ENCODE measurements at places on chromosomes 5 and 9.
A peak's percentile ranks its signal among the peaks of the same experiment; 100 is the strongest.

- DNase-seq = no peak
Observed at GRCh38 chr5:32449262-32449661, 4.7 kb upstream of the ZFR start.

DNA sequence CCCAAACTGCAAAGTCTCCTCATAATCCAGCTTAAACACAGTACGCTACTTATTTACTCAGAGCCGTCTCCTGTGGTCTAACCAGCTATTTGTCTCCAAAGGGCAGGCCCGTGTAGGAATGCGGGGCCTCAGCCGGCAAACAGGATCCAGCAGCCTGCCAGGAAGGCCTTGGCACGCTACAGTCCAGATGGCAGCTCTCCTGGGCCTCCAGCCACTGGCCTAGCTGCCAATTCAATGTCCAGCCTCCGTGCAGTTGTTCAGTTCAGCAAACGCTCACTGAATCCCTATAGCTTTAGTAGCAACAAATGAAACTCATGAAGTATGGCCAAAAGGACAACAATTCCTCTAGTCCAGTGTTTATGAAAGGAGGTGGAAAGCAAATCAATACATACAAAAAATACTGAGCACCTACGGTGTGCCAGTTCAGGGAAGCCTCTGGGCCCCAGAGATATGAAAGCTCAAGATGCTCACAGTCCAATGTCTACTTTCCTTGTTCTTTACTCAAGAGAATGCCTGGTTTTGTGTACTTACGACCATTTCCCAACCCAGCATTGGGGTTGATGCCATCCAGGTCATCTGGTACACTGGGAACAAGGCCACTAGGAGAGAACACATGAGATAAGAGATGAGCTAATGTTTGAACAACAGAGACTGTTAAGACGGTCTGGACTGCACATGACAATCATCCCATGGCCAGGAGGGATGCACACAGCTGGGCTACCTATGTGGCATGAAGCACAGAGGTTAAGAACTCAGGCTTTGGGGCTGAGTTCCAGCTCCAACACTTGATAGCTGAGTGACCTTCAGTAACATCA lies 8.3 kb downstream of the CDK5RAP2 start:
- DNase-seq = peak; percentile 92

DNA sequence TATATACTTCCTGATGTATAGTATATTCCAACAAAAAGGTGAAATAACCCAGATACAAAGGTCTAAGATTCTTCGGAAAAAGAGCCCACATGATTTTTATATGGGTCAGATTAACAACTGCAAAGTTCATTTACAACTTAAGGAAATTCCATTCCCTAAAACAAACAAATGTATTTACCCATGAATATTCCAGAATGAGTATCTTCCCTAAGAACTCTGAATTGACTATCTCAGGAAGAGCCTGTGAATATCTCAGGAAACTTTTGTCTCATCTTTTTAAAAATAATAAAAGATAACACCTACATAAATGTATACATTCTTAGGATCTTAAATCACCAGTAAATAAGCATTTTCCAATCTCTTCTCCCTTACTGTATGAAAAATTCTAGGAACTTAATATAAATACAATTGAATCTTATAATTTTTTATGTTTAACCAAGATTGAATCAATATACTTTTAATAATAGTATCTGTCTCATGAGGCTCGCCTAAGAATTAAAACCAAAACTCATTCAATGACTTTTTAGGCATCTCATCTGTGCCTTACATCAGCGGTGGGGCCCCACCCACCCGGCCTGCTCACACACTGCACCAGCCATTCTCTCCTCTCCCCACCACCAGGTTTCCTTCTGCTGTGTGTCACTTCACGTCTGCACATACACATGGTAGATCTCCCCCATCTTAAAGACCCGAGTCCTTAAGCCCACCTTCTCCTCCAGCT lies 78.1 kb downstream of the RAPGEF1 start:
- DNase-seq = no peak

DNA sequence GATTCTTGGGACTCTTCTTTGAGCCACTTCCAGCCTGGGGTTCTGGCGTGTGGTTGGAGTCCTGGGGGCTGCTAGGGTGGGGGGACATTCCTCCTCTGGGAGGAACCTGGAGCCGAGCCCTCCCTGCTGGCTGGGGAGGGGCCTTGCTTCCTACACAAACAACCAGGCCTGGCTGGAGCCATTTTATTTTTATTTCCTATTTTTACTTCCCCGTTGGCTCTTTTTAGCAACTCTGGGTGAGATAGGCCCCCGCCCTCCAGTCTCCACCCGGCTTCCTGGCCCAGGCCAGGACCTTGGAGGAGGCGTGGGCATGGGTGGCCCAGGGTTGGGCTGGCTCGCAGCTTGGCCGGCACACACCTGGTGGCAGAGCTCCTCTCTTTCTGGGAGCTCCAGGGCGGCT lies 15.1 kb downstream of the RXRA start:
- no peak for DNase-seq

GRCh38 chr5:65121880-65122436 lies 353.2 kb downstream of the CWC27 start:
- DNase-seq = peak; percentile 93

DNA sequence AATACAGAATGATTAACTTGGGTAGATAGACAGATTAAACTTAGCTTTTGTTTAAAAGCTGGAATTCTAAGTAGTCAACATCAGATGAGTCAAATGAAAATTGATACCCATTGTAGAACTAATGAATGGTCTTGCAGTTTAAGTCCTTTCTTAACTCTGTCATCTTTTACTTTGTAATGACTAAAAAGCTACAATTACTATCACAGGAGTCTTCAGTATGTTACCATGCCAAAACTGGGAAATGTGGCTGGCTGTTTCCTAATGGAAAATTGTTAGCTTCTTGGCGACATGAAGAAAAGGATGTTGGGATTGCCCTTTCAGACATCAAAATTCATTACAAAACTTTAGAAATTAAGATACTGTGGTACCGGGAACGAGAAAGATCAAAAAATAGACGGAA lies 20.2 kb upstream of the ANXA1 start:
- peak; percentile 56 for DNase-seq

DNA sequence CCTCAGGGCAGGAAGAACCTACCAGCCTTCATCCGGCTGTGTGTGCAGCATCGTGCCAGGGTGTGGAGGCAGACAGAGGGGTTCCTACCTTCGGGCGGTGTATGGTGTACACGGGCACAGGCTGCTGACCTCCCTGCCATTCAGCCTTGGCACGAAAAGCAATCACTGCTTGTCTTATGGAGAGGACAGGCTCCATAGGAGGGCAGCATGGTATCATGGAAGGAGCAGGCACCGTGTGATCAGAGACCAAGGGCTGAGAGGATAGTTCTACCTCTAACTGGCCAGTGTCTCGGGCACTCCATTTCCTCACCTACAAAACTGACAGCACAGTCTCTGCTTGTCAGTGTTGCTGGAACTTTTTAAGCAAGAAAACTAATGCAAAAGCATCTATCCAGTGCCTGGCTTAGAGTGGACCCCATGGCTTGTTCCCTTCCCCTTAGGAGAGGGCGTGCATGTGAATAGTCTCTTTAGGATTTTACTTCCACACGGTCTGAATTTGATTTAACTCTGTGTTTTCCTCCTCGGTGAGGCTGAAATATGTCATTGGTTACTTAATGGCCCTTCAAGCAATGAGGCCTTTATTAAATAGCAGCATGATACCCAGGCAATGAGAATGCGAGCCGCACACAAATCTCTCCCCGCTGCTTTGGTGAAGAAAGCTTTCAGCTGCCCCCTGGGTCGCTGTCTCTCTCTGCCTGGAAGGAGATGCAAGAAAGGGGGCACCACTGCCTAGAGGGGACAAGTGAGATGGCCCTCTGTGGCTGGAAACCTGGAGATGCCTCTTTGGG lies 22.2 kb downstream of the TTLL11 start:
- DNase-seq = no peak

- no peak for DNase-seq
Observed at GRCh38 chr9:89996116-89996515, 391.3 kb downstream of the GADD45G start.

DNA sequence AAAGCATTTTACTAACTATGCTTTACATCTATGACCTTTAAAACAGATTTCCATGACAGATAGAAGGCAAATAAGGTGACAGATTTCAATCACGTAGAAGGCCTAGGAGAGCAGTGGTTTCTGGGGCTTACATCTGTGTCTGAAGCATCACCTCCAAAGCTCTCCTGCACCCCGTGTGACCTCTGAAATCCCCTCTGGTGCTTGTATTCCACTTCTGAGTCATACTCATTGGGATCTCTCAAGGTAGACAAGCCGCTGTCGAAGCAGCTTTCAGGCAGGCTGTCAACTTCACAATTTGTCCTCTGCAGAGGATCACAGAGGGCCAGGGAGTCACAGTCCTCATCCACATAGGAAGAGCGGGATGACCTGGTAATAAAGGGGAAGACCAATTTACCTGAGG lies 62.2 kb downstream of the RASEF start:
- DNase-seq = no peak

DNA sequence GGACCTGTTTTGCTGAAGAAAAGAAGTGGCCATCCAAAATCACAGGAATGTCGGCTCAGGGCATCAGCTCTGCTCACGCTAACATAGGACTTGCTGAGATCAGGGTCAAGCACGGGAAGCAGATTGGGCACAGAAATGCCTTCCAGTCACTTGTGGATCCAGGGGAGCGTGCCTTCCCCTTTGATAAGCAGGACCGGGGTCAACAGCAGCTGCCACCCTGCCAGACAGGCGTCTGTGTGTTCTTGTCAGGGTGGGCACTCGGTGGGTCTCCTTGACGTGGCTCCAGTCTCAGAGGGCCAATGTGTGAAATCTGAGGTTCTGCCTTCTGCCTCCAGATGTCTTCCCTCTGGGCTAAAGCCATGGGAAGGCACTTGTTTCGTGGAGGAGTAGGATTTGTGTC lies 313.7 kb upstream of the IRX4 start:
- DNase-seq = no peak

GRCh38 chr9:17551023-17551422 lies 27.8 kb upstream of the SH3GL2 start:
- no peak for DNase-seq

DNA sequence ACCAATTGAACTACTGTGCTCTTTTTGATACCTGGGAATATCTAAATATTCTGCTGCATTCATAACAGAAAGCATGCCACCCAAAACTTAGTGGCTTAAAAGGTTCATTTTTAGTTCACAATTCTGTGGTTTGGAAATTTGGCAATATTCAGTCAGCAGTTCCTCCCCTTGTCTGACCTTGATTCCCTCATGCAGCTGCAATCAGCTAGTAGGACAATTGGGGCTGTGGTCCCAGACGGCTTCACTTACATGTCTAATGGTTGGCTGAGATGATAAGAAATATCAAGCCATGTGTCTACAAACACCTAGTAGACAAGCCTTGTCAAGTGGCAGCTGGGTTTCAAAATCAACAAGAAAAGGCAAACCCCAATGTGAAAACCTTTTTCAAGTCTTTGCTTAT lies 51.3 kb downstream of the ANXA1 start:
- DNase-seq = no peak

GRCh38 chr5:57581222-57581621 lies 98.6 kb upstream of the ACTBL2 start:
- DNase-seq = no peak

DNA sequence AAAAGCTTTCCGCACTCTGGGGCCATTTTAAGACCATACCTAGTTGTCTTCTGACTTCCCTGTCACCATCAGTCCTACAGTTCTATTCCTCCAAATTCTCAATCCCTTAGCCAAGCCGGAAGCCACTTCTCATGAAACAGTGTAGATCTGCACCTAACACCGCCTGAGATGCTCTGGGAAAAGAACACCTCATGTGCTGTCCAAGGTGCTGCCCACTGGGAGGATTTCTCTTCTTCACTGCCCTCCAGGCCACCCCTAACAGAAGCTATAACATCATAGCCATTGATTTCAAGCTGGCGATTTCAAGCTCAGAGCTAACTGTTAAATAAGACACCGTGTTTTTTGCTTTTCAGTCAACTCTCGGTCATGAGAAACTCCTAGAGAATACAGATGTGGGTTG lies 559.3 kb downstream of the CCDC171 start:
- DNase-seq = peak; percentile 26

DNA sequence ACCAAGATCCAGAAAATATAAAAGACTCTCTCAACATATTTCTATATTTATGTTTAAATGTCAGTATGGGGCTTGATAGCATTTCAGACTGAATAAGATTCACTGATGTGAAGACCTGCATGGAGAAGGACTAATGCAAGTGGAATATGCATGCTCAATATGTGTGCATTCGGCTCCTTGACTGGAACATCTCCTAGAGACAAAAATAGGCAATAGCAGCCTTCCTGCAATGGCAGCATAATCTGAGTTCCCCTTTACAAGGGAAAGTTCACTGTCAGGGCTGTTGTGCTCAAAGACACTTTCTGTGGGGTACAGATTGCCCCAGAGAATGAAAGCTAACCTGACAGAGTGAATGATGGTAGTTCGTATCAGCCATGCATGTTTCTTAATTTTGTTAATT lies 42.4 kb downstream of the STARD4 start:
- peak; percentile 9 for DNase-seq

- peak; percentile 84 for DNase-seq
Observed at GRCh38 chr9:116002624-116003023, 151.0 kb upstream of the PAPPA start.

DNA sequence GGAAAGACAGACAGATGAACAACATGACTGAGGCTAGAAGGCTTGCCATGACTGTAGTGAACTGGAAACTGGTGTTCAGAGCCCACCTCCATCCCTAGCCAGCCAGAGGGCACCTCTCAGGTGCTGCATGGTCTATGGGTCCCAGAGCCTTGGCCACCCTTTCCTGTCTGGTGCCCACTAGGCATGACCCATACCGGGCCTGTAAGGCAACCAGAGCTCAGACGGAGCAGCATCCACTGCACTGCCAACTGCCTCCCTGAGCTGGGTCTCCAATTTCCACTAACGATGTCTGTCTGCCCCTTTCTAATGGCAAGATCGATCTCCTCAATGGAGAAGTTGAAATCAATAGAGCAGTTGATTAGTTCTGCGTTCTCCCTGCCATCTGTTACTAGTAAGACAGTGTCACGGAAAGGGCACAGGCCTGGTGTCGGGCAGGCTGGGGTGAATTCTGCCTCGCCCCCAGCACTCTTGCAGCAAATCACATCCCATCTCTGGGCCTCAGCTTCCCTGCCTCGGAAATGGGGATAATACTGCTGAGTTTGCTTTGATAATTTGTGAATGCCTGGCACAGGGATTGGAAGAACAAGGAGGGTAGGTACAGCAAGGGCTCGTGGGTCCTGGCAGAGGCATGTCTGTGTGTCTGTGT lies 172.3 kb upstream of the MVB12B start:
- DNase-seq = no peak

DNA sequence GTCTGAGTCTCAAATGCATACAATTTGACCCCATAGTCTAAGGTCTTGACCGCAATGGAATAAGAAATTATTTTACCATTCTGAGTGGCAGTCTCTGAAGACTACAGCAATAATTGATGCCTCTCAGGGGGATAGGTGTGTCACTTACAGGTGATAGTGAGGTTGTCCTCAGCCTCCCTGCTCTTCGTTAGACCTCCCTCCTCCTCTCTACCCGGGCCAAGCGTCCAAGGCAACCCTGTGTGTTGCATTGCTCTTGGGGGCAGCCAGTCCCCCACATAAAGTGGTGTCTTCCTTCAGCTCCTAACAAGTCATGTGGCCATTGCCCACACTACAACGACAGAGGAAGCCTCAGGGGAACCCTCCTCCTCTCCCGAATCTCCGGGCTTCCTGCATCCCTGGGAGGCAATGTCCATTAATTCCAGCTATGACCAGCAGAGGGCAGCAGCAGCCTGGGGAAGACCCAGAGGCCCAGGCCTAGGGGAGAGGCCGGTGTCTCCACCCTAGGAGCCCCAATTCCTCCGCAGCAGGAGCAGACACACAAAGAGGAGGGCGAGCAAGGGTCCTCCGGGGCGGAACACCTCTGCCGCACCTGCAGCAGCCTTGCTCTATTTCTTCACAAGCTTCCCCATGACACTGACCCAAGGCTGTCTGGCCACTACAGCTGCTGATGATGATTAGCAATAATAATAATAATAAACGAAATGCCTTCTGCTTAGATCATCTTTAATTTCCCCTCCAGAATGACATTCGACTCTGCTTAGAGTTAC lies 134.8 kb downstream of the KCNIP1 start:
- peak; percentile 54 for DNase-seq

All from GM23248 (cell line).